ENCODE measurements at places on chromosomes 6 and 20.

- DNase-seq, result no peak
- peak overlapping the region; percentile 65 for H3K4me3 ChIP-seq
- H3K27ac ChIP-seq, result no peak overlapping the region
- no peaks in the 10 kb centered on the region for H3K36me3 ChIP-seq
- H3K27me3 ChIP-seq, result no peaks in the 10 kb centered on the region
Observed at GRCh38 chr20:1777476-1777820, 117.8 kb upstream of the SIRPA start.

DNA sequence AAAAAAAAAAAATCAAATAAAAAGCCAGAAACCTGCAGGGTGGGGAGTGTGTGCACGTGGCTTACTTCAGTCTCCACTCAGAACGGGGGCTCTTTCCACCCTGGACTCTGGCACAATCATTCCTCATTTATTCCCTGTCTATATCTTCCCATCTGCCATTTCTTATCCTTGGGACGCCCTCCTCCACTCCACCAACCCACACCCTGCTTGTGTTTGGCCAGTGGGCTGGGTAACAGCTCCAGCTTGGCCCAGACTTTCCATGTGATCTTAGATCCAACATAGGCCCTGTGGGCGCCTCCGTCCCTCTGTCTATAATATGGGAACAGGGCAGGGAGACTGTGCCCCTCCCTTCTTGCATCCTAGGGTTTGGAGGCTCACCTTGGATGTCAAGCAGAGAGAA lies 68.1 kb downstream of the CD40 start:
- no peak for DNase-seq
- H3K27me3 ChIP-seq, result peaks cover 6% of the 10 kb centered on the region
- no peaks in the 10 kb centered on the region for H3K36me3 ChIP-seq
- H3K4me1 ChIP-seq, result no peaks in the 10 kb centered on the region
- H3K4me3 ChIP-seq, result no peak overlapping the region
- H3K27ac ChIP-seq, result no peak overlapping the region

GRCh38 chr20:1313236-1313964 lies 15.5 kb downstream of the SDCBP2 start:
- no peaks in the 10 kb centered on the region for H3K27me3 ChIP-seq
- H3K27ac ChIP-seq, result no peak overlapping the region
- peaks cover 6% of the 10 kb centered on the region for H3K4me1 ChIP-seq
- peak overlapping the region; percentile 15 for H3K4me3 ChIP-seq
- DNase-seq, result peak; percentile 72
- H3K36me3 ChIP-seq, result no peaks in the 10 kb centered on the region

- DNase-seq, result no peak
- no peaks in the 10 kb centered on the region for H3K36me3 ChIP-seq
- H3K4me3 ChIP-seq, result no peak overlapping the region
- H3K4me1 ChIP-seq, result no peaks in the 10 kb centered on the region
Observed at GRCh38 chr6:25880601-25881000, 6.6 kb upstream of the SLC17A3 start.

GRCh38 chr6:26028212-26028745 lies 59.0 kb upstream of the HFE start:
- H3K27ac ChIP-seq, result no peak overlapping the region
- no peak for DNase-seq
- H3K36me3 ChIP-seq, result no peaks in the 10 kb centered on the region

- no peaks in the 10 kb centered on the region for H3K36me3 ChIP-seq
- no peak for DNase-seq
- H3K4me1 ChIP-seq, result no peaks in the 10 kb centered on the region
- H3K27ac ChIP-seq, result no peak overlapping the region
Observed at GRCh38 chr6:30972816-30973215, 10.7 kb upstream of the MUC21 start.

DNA sequence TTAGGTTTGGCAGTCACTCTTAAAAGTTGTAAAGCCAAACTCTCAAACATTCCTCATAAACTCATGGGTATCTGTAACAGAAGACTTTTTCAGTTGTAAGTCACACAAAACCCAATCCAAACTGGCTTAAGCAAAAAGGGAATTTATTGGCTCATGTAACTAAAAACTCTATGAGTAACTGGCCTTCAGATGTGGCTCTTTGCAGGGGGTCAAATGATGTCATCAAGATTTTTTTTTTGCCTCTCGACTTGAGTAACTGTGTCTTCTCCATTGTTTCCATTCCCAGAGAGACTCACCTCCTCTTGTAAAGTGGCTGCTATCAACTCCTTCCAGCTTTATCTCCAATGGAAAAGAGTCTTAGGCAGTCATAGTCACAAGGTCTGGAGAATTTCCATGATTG lies 645.0 kb downstream of the DHX35 start:
- H3K4me3 ChIP-seq, result no peak overlapping the region
- no peaks in the 10 kb centered on the region for H3K4me1 ChIP-seq
- H3K36me3 ChIP-seq, result no peaks in the 10 kb centered on the region

DNA sequence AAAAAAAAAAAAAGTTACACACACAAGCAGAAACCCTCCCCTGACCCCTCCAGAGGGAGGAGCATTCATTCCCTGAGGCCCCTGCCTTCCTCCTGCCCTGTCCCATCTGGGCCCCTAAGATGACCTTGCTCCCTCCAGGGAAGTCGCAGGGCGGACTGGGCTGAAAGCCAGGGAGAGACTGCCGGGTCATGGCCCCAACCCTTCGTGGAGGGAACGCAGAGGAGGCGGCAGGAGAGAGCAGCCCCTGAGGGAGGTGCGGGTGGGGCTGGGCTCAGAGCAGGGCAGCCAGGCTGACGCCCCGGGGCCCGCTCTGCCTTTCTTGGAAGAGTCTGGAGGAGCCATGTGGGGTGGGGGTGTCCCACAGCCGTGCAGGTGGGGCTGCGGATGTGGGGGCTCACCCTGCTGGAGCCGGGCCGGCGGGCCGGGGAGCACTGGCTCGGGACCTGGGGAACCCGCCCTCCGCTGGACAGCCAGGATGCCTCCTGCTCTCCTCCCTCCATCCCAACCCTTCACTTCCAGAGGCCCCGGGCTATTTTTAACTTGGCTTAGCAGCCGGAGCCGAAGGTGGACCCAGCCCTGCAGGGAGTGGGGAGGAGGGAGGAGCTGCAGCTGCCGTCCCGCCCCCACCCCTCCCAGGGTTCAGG lies 15.0 kb upstream of the ABHD16B start:
- no peaks in the 10 kb centered on the region for H3K4me1 ChIP-seq
- H3K27me3 ChIP-seq, result no peaks in the 10 kb centered on the region
- H3K36me3 ChIP-seq, result no peaks in the 10 kb centered on the region
- H3K27ac ChIP-seq, result peak overlapping the region; percentile 88

DNA sequence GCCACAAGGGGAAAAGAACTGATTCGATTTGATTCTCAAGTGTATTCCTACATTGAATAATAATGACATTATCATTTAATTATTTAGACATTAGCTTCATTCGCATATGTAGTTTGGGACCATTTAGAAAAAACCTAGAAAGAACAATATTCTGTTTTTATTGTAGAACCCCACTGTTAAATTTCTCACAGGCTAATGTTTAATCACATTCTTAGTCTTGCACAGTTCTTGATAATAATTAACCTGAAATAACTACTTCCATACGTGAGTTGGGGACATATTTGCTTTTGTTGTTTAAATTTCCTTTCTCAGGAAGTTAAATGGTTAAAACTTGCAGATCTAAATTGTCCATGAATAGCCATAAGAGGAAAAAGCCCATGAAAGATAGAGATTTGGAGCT lies 275.2 kb downstream of the TFAP2B start:
- H3K36me3 ChIP-seq, result no peaks in the 10 kb centered on the region
- no peak for DNase-seq
- no peak overlapping the region for H3K27ac ChIP-seq
- no peak overlapping the region for H3K4me3 ChIP-seq

DNA sequence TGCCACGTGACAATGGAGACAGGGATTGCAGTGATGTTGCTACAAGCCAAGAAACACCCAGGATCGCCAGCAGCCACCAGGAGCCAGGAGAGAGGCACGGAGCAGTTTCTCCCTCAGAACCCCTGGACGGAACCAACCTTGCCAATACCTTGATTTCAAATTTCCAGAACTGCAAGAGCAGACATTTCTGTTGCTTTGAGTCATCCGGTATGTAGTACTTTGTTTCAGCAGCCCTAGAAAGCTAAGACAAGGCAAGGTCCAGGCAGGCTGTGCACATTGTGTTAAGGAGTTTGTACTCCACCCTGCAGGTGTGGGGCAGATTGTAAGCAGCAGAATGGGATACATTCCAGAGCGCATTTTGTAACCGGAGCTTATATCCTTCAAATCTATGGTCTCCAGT lies 48.3 kb downstream of the TRERF1 start:
- H3K27ac ChIP-seq, result no peak overlapping the region
- no peak for DNase-seq
- H3K4me1 ChIP-seq, result no peaks in the 10 kb centered on the region
- no peaks in the 10 kb centered on the region for H3K27me3 ChIP-seq
- no peak overlapping the region for H3K4me3 ChIP-seq
- H3K36me3 ChIP-seq, result no peaks in the 10 kb centered on the region

DNA sequence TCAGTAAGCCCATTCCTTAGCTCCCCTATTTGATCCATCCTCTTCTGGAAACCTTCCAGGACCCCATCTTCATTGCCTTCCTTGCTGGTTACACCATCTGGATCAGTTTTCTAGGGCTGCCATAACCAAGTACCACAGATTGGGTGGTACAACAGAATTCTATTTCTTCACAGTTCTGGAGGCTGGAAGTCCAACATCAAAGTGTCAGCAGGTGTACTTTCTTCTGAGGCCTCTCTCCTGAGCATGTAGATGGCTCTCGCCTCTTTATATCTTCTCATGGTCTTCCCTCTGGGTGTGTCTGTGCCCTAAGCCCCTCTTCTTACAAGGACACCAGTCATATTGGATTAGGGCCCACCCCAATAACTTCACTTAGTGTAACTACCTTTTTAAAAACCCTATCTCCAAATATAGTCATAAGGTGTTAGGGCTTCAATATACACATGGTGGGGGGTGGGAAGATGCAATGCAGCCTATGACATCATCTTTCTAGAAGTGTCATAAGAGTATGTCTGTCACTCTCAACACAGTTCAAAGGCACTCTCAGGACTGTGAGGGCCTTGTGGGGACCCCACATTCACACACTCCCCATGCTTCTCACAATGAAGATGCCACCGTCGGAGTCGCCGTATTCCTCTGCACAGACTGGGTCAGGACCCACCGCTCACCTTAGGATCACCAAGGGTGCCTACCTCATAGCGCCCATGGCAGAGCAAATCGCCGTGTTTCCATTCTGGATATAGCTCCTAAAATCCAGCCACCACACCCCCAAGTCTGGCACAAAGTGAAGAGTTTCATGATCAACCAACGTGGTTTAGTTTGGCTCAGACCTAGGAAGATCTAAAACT lies 12.2 kb upstream of the PRND start:
- H3K27ac ChIP-seq, result no peak overlapping the region
- H3K4me3 ChIP-seq, result no peak overlapping the region
- H3K27me3 ChIP-seq, result no peaks in the 10 kb centered on the region
- no peaks in the 10 kb centered on the region for H3K4me1 ChIP-seq
- no peaks in the 10 kb centered on the region for H3K36me3 ChIP-seq

- DNase-seq, result peak; percentile 62
- H3K36me3 ChIP-seq, result no peaks in the 10 kb centered on the region
- peaks cover 4% of the 10 kb centered on the region for H3K4me1 ChIP-seq
Observed at GRCh38 chr6:43627008-43627825, 1.8 kb downstream of the GTPBP2 start.

DNA sequence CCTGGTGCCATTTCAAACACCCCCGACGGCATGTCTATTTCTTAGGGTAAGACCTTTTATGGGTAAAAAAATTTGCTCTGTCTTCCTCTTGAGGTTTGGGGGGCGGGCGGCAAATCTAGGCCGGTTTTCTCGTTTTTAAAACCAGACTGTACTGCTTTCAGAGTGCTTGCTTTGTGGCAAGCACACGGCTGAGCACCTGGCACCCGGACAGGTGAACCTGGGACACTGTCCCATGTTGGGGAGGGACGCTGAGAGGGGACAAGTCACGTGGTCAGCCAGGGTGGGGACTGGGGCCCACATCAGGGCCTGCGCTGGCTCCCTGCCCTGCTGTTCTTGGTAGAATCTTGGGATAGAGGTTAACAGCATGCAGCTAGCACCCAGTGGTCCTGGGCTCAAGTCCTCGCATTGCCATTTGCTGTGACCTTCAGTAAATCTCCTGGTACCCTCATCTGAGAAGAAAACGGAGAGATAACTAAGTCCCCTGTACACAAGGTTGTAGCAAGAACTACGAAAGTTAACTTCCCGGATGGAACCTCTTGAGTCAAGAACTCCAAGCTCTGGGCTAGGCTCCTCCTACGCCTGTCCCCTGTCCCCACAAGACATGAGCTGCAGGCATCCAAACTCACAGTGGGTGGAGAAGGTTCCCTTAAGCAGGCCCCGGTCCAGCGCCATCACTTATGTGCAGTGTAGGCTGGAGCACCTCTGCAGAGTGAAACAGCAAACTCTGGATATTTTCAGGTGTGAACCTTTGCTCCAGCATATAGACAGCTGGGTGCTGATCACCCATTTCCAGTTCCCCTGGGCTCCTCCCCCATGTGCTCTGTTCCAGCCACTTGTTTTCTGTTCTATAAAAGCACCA lies 41.7 kb downstream of the PMEPA1 start:
- H3K27ac ChIP-seq, result no peak overlapping the region
- H3K27me3 ChIP-seq, result no peaks in the 10 kb centered on the region
- no peak for DNase-seq

GRCh38 chr20:23456873-23457272 lies 4.2 kb upstream of the CST11 start:
- H3K27ac ChIP-seq, result no peak overlapping the region
- H3K27me3 ChIP-seq, result no peaks in the 10 kb centered on the region
- no peaks in the 10 kb centered on the region for H3K4me1 ChIP-seq
- DNase-seq, result no peak
- no peak overlapping the region for H3K4me3 ChIP-seq

DNA sequence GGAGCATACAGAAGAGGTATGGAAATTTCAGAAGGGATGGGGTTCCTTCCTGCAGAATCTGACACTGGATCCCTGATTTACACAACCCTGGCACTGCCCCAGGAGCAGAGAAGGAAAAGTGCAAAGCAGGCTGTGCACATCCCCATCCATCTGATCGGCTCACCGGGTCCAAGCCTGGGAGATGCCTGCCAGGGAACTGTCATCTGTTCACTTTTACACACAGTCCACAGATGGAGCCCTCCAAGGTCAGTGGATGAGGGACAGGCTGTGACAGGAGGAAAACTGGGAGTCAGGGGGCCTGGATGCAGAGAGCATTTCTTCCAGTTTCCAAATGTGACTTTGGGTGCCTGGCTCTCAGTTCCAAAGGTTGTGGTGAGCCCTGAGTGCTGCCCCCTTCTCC lies 11.0 kb upstream of the SYNDIG1 start:
- peaks cover 14% of the 10 kb centered on the region for H3K27me3 ChIP-seq
- no peak overlapping the region for H3K27ac ChIP-seq
- H3K4me1 ChIP-seq, result no peaks in the 10 kb centered on the region

GRCh38 chr6:133807501-133807900 lies 81.4 kb upstream of the TCF21 start:
- no peak for DNase-seq
- no peak overlapping the region for H3K4me3 ChIP-seq
- no peaks in the 10 kb centered on the region for H3K27me3 ChIP-seq
- no peaks in the 10 kb centered on the region for H3K4me1 ChIP-seq
